ENCODE measurements at places on chromosomes 12 and 14.

- no peak for DNase-seq
Measured at GRCh38 chr14:91230397-91231035, 14.0 kb downstream of the GPR68 start.

- no peak for DNase-seq
Measured at GRCh38 chr12:38417101-38417500, 100.5 kb downstream of the ALG10B start.

- no peak for DNase-seq
Measured at GRCh38 chr14:63800083-63800482, 52.7 kb upstream of the SYNE2 start.

DNA sequence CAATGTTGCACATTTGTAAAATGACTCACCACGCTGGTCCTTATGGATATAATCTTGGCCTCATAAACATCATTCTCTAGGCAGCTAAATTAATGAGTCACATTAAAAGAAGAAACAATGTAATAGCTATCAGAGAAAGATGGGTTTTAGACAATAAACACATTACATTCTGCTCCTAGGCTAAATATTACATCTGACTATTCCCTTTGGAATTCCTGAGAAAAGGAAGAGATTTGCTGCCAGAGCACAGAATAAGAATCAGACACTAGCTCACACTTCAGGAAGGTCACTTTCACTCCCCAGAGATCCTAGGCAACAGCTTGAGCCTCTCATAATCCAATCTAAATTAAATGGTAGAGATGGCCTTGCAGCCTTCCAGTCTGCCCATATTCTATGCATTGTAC lies 218.2 kb downstream of the PTPRO start:
- DNase-seq = peak; percentile 61

GRCh38 chr12:110677982-110678381 lies 10.9 kb downstream of the HVCN1 start:
- no peak for DNase-seq

DNA sequence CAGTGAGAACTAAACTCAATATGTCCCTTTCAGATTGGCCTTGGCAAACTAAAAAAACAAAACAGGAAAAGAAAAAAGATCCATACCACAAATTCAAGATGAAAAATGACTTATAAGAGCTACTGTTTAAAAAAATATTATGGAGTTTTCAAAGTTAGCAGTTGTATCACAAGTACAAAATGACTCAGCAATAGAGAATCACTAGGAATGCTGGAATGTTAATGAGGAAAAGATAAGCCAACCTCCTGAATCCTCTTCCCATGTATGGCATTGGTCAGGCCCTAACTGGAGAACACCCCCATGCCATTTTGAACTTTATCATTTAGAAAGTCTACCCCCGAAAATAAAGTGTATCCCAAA lies 62.2 kb downstream of the PPP1R36 start:
- no peak for DNase-seq

DNA sequence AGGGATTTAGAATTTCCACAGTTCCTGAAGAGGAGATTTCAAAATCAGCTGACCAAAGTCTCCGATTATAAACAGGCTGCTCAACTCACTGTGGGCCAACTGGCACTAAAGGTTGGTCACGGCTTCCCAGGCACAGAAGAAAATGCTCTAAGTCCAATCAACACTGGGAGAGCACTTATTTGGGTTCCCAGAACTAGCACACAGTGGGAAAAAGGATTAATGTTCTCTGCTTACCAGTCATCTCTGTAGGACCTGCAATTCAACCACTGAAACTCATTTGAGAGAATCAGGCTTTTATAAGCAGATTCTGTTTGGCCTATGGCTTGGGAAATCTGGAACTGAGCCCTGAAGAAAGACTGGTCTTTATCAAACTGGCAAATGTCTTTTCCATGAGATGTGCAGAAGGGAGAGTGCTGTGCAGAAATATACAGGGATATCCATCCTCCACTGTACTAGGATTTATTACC lies 49.4 kb downstream of the ABCC9 start:
- no peak for DNase-seq

- DNase-seq = no peak
Measured at GRCh38 chr14:25411781-25412757, 362.1 kb upstream of the STXBP6 start.

Measured in GM04504 (cell line).